ENCODE measurements at places on chromosomes 3 and 15.

- DNase-seq: peak; percentile 37
Observed at GRCh38 chr3:9916734-9917680, at the start of gene IL17RC. TSS of gene IL17RC (plus strand) at chr3:9917098. CDS start at chr3:9917316, 218 bp downstream.

- DNase-seq: no peak
Observed at GRCh38 chr3:156561533-156561932, 6.6 kb upstream of the SSR3 start.

- no peak for DNase-seq
Observed at GRCh38 chr3:127003601-127004280, 20.8 kb downstream of the PLXNA1 start.

DNA sequence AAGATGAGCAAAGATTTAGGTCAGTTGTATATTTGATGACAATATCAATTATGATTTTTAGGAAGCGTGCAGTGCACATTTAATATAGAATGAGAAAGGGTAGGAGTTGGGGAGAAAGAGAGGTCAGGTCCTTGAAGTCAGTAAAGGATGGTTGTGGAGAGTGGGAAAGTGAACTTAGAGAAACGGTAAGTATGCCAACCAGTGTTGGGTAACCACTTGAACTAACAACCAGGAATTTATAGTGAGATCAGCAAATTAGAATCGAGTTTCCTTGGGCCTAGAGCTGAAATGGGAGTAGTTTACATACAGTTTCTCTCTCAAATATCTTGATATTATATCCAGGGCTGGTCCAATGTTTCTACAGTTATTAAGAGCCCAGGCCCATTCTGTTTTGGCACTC, 188.5 kb upstream of the RBMS3 start:
- DNase-seq: no peak

DNA sequence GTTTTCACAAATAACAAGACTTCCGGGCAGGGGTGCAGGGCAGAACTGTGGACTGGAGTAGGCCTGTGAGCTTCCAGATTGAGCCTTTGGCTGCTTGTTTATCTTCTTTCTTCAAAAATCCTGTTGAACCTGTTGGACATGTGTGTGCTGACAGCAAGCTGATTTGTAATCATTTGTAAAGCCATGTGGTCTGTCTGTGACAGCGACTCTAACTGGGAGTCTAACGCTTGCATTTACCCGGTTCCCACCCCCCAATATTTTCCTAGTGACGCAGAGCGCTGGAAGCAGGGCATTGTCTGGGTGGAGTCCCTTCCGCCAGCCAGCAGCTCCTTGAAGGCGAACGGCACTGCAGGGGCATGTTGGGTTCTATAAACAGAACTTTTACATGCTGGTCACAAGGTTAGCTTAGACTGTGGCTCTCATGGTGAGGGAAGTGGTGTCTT, 85.7 kb upstream of the MYZAP start:
- no peak for DNase-seq

- DNase-seq: no peak
Observed at GRCh38 chr3:85571835-85572234, 613.0 kb downstream of the CADM2 start.

- DNase-seq: no peak
Observed at GRCh38 chr3:177711637-177712036, 514.4 kb upstream of the TBL1XR1 start.

- no peak for DNase-seq
Observed at GRCh38 chr3:81443958-81444357, 317.5 kb downstream of the GBE1 start.

GRCh38 chr3:159904911-159905310, 83.7 kb upstream of the IL12A start:
- no peak for DNase-seq

- no peak for DNase-seq
Observed at GRCh38 chr15:83612898-83613635, 40.9 kb upstream of the ADAMTSL3 start.

GRCh38 chr3:159882790-159883779, 105.5 kb upstream of the IL12A start:
- peak; percentile 74 for DNase-seq

DNA sequence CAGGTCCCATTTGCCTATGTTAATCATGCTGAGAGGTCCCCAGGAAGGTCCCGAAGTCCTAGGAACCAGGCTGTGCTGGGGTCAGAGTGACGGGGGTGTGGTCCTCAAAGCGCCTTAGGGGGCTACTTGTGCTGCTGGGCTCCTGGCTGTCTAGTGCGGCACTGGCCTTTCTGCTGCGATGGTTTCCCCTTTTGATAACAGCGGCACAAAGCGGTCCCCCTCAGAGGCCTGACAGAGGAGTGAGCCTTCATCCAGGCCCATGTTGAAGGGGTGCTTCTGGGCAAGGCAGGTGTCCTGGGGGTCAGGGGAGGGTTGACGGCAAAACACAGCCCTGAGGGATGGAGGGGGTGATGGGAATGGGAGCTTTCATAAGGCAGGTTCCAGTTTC, 68.8 kb downstream of the HMCES start:
- DNase-seq: no peak

GRCh38 chr3:117444175-117444574, 734.6 kb downstream of the TUSC7 start:
- no peak for DNase-seq

GRCh38 chr15:47293466-47294162, 423.7 kb upstream of the SEMA6D start:
- no peak for DNase-seq

DNA sequence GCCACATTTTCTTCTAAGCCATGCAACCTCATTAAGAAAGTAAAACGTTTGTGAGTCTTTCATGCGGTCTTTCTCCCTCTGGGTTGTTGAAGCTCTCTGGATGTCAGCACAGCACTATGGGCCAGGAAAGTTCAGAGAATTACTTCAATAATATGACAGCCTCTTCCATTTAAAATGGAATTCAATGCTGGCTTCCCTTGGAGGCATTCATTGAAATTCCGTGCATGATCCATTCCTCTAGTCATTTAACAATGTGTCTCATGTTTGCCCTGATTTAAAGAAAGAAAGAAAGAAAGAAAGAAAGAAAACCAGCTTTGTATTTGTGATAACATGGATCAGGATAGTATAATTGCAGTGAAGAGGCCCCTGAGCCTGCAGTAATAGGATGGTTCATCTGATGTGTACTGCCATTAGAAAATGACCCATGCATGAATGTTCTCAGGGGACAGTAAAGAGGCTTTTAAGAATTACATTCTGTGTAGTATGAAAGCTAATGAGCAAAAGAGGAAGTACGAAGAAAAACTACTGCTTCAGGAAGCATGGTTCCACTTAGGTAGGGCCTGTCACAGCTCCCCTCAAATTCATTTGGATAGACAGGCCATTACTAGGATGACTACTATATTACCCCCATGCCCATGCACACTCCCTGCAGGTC, 146.0 kb downstream of the ARPP21 start:
- DNase-seq: no peak

- no peak for DNase-seq
Observed at GRCh38 chr3:86951322-86951721, 39.6 kb downstream of the VGLL3 start.

DNA sequence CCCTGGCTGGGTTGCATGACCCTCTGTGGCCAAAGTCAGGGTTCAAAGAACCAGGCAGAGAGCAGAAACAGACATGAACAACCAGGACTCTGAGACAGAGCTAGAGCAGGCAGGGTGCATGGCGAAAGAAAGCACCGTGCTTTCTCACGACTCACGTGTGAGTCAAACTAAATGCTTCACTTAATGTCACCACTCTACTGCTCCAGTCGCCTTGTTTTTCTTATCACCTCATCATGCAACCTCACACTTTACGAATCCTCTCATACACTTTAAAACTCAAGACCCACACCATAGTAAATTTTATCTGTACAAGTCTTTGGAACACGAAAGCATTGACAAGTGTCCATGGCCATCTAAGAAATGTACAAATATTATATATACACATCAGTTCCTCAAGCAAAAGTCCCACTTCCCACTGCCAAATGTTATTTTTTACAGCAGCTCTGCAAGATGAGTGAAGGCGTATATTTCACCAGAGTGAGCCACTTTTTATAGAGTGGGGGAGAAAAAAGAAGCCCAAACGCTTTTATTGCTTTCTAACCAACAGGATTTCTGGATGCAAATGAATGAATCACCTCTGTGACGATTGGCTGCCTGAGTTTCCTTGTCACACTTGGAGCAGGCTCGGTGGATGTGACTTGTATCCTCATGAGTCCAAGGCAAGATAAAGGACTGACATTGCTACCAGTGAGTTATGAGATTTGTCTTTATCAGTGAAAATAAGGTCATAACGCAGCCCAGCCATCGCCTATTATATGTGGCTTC, 16.0 kb upstream of the MEGF11 start:
- no peak for DNase-seq

- DNase-seq: no peak
Observed at GRCh38 chr3:126442094-126442855, 33.4 kb downstream of the ZXDC start.
